ENCODE measurements at places on chromosomes 2 and 18. TPM values are rescaled to one million over a fixed set of nuclear protein-coding genes. Genes with fewer than 3 reads are reported as not detected.

The CNGA3 gene
- not detected for polyA plus RNA-seq

The KLHL29 gene
- 0.38 TPM for polyA plus RNA-seq

DNA sequence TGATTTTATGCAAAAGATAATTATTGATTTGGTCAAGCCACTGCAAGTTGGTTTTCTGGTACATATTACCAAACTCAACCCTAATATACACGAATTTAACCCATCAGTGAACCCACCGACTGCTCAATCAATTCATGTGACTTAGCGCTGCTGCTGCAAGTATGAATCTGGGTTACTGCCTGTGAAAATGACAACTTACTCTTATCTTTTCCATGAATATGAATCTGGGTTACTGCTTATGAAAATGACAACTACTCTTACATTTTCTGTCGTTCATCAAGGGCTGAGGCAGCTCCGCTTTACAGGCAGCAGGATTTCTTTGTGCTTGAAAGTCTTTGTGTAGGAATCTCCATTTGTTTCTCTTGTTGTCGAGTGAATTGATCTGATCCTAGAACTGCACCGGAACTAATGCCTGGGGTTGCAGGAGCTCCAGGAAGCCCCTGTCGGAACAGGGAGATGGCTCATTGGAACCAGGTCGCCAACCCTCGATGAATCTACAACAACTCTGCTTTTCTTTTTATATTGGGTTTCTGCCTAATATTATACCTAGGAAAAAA is 22.1 kb upstream of the ALKAL2 start:
- H3K27me3 ChIP-seq: peaks cover 4% of the 10 kb centered on the region
- no peaks in the 10 kb centered on the region for H3K36me3 ChIP-seq
- H3K4me1 ChIP-seq: peaks cover 4% of the 10 kb centered on the region

The ZC3H15 gene
- polyA plus RNA-seq: 51.2 TPM

Data from naive B cell (primary cell).